ENCODE measurements at places on chromosomes 11 and 22.

DNA sequence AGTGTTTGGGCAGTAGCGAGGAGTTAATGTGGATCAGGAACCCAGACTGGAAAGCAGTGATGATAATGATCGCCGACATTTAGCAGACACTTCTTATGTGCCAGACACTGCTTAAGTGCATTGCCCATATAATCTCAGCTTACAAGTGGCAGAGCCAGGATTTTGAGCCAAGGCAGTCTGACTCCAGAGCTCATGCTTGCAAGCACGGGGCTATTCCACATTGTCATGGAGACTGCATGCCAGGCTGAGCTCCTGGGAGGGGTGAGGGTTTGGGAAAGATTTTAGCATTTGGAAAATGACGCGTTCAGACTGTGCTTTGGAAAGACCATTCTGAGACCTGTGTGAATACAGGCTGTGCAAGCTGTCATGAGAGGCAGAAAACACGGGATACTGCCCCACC is 302.7 kb downstream of the DDX10 start:
- no peak for DNase-seq

- no peak for DNase-seq
These were observed 28.5 kb downstream of the PRDM11 start for GRCh38 chr11:45174963-45175362.

DNA sequence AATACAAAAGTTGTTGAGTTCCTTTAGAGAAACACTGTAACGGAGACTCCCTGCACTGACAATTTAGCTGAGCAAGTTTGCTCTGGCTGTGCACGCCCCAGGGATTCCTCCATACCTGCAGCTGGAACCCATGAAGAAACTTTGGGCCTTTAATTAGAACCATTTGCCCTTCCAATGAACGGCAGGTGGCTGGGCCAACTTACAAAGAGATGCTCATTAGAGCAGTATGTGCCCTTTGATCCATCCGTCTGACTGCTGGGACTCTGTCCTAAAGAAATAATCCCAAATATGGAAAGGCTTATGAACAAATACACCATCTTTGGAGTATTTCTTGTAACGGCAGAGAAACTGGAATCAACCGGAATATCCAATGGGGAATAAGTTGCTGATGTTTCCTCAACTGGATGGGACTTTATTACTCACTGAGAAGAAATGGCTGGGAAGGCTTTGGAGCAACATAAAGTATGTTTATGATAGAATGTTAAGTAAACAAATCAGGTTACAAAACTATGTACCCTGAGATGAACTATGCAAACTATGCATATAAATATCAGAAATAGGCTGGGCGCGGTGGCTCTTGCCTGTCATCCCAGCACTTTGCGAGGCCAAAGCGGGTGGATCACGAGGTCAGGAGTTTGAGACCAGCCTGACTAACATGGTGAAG is 24.4 kb upstream of the FBLN1 start:
- DNase-seq, result no peak

DNA sequence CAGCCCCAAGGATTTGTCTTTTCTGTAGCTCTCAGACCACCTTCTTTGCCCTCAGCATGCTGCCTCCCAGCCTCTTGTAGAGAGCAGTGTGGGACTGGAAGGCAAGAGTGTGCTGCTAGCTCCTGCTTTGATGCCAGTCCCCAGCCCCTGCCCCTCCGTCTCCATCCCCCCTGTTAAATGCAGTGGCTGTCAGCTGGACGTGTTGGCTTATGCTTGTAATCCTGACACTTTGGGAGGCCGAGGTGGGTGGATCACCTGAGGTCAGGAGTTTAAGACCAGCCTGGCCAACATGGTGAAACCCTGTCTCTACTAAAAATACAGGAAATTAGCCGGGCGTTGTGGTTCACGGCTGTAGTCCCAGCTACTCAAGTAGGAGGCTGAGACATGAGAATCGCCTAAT is 15.5 kb downstream of the SNRPD3 start:
- no peak for DNase-seq

DNA sequence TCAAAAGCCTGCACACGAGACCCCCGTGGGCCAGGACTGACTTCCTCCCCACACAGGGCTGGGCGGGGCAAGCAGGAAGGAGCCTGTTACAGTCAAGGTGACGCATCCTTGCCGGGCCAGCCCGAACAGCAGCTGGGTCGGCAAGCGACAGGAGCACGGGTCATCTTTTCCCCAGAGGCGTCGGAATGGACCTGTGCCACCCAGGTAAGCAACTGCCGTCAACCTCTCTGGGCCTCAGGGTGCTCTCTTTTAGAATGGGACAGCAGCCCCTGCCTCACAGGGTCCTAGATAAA is at the start of gene CYTH4:
CYTH4 (plus strand) TSS at position 124 of the 293 bp plus-strand sequence; CDS start at position 186, 62 bp downstream.
- DNase-seq, result peak; percentile 77

- no peak for DNase-seq
These were observed 311.4 kb downstream of the NELL1 start for GRCh38 chr11:20980736-20981135.

DNA sequence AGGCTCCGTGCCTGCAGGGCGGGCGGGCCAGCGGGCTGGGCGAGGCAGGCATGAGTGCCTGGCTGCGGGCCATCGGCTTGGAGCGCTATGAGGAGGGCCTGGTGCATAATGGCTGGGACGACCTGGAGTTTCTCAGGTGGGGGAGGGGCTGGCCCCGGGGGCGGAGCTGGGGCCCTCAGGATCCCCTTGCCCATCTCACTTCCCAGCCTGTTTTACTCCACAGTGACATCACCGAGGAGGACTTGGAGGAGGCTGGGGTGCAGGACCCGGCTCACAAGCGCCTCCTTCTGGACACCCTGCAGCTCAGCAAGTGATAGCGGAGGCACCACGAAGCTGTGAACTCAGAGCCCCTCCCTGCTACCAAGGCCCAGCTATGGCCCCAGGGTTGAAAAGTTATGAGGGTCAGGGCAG is 5.9 kb downstream of the PHOX2A start:
- DNase-seq, result peak; percentile 82
